ENCODE measurements at places on chromosomes 13 and 19. TPM values are rescaled to one million over a fixed set of nuclear protein-coding genes. Genes with fewer than 3 reads are reported as not detected.

The RDH8 gene
- total RNA-seq, result not detected

The PTGIR gene
- 0.52 TPM for total RNA-seq

The SOX1 gene
- not detected for total RNA-seq

The SPHK2 gene
- 29.4 TPM for total RNA-seq

The IQCN gene
- 1.3 TPM for total RNA-seq
